Occipital lobe (tissue), 3 donors: ENCODE measurements at places on chromosomes 6 and 20.

GRCh38 chr20:10074513-10074912 is 39.7 kb downstream of the ANKEF1 start:
- peak; percentile 7 for DNase-seq

- DNase-seq: no peak
These were observed 226.8 kb upstream of the HS3ST5 start for GRCh38 chr6:114569669-114570068.

DNA sequence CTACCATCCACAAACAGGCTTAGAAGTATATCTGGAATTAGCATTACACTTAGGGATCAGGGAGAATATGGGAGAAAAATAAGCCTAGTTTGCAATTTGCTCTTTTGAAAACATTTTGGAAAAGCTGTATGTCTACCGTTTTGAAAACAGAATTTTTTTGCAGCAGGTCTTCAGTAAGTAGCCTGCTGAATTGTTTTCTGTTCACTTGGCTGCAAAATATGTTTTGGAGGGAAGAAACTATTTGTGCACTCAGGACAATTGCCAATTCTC is 39.6 kb downstream of the ILRUN start:
- no peak for DNase-seq

DNA sequence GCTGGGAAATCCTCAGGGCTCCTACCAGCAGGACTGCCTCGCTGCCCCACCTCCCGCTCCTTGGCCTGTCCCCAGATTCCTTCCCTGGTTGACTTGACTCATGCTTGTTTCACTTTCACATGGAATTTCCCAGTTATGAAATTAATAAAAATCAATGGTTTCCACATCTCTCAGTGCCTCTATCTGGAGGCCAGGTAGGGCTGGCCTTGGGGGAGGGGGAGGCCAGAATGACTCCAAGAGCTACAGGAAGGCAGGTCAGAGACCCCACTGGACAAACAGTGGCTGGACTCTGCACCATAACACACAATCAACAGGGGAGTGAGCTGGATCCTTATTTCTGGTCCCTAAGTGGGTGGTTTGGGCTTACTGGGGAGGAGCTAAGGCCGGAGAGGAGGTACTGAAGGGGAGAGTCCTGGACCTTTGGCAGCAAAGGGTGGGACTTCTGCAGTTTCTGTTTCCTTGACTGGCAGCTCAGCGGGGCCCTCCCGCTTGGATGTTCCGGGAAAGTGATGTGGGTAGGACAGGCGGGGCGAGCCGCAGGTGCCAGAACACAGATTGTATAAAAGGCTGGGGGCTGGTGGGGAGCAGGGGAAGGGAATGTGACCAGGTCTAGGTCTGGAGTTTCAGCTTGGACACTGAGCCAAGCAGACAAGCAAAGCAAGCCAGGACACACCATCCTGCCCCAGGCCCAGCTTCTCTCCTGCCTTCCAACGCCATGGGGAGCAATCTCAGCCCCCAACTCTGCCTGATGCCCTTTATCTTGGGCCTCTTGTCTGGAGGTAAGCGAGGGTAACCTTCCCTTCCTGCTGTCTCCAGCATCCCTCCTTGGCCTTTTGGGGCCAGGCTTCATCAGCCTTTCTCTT is at the start of gene CFB:
CFB (plus strand) TSS at position 589 of the 863 bp plus-strand sequence; CDS start at position 716, 127 bp downstream.
- no peak for DNase-seq

GRCh38 chr20:1808101-1808500 is 87.1 kb upstream of the SIRPA start:
- DNase-seq: no peak

GRCh38 chr20:52312132-52312729 is 120.7 kb upstream of the ZFP64 start:
- no peak for DNase-seq

DNA sequence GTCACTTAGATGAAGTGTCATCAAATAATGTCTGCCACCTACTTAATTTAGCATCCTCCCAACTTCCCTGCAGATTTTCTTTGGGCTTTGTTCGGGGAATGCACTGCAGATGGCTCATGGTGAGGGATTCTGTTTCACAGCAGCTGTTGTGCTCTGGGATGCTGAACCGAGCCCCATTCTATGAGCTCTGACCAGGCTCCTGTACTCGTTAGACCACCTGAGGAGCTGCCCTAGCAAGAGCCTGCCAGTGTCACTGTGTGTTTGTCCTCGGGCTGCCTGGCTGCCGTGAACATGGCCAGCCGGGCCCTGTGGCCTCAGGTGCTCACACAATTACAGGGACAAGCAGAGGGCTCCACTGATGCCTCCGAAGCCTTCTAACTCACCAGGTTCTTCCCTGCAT is 238.8 kb upstream of the ECI2 start:
- DNase-seq: no peak

- peak; percentile 52 for DNase-seq
These were observed 14.0 kb downstream of the UST start for GRCh38 chr6:148760568-148761526.

DNA sequence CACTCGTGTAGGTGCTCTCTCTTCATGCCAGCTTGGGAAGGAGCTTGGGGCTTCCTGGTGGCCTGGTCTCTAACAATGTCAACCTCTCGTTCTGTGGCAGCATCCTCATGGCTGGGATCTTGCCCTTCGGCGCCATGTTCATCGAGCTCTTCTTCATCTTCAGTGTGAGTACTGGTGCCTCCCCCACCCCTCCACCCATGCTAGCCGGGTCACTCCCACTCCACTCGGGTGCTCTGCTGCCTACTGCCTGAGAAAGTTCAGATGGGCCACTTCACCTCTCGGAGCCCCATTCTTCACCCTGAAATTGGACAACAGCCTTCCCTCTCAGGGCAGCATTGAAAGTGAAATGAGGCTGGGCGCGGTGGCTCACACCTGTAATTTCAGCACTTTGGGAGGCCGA is 48.8 kb downstream of the TM9SF4 start:
- DNase-seq: no peak

- DNase-seq: no peak
These were observed 130.9 kb downstream of the TRMT11 start for GRCh38 chr6:126117251-126117650.

GRCh38 chr20:22584522-22584921 is at the start of gene FOXA2:
FOXA2 (minus strand) TSS chr20:22584572; CDS start chr20:22584278, 294 bp downstream.
- DNase-seq: no peak

DNA sequence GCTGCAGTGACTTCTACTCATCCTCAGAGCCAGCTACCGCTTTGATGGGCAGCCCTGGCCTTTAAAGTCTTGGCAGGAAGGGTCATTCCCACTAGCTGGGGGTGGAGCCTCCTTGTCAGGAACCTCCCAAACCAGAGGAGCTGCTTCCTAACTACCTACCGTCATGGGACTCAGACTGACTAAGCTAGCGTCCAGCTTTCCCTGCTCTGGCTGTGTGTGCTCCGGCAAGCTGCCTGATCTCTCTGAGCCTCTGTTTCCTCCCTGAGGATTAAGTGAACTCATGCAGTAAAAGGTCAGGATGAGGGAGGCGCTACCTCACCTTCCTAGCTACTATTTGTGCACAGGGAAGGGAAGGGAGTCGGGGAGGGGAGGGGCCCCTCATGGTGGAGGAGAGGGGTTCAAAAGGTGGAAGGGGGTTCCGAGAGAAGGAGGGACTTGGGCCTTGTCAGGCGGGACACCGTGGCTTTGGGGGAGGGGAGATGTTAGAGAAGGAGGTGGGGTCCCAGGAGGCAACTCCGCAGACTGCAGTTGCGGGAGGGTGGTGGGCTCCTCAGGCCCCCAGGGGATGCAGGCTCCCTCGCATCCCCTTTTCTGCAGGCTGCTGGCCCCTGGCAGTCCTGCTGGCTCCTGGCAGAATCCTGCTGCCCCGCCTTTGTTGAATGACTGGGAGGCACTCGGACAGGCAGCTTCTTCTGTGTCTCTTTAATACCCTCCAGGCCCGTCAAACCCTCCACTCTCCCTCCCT is 9.8 kb downstream of the DUSP15 start:
- no peak for DNase-seq

GRCh38 chr20:61900011-61900944 is 165.4 kb downstream of the TAF4 start:
- no peak for DNase-seq

- no peak for DNase-seq
These were observed 73.6 kb upstream of the FLRT3 start for GRCh38 chr20:14410869-14411555.

- DNase-seq: no peak
These were observed 140.1 kb downstream of the NRN1 start for GRCh38 chr6:5866547-5867051.

GRCh38 chr20:60950974-60951373 is 301.1 kb upstream of the CDH4 start:
- DNase-seq: no peak

DNA sequence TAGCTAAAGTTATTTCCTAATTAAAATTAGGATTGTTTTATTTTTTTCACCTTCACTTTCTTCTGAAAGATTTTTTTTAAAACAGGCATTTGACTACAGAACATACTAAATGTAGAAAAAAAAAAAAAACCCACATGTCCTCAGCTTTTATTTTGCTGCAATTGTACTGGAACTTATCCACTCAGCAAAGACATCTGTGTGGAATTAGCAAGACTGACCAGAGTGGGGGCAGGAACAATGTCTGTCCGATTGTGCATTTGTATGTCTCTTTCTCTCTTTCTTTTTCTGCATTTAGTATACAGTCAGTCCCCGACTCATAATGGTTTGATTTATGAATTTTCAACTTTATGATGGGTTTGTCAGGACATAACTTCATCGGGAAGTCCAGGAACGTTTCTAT is 77.3 kb downstream of the CHD6 start:
- DNase-seq: no peak

DNA sequence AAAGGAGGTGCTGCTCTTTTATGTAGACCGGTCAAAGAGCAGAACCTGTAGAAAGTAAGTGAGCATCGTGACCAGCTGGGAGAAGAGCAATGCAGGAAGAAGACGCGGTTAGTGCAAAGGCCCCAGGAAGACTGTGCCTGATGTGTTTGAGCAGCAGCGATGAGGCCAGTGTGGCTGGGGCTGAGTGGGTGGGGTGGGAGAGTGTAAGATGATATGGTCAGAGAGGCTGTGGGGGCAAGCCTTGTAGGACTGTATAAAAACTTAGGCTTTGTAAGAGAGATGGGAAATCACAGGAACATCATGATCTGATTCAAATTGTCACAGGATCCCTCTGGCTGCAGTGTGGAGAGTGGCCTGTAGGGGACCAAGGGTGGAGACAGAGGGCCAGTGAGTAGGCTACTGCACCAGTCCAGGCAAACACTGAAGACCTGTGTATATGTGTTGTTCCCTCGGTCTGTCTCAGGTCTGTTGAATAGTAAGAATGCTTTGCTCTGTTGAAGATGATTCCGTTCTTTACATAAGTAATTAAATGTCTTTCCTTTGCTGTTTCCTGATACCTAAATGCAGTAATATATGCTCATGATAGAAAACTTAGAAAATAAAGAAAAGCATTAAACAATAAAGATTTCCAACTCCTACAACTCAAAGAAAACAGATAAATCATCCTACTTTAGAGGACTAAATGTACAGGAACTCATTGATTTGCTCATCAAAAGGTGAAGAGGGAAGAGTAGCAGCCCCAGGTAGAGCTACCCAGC is 23.6 kb upstream of the WFDC2 start:
- no peak for DNase-seq

GRCh38 chr6:167493976-167494697 is 169.3 kb downstream of the TTLL2 start:
- DNase-seq: no peak

DNA sequence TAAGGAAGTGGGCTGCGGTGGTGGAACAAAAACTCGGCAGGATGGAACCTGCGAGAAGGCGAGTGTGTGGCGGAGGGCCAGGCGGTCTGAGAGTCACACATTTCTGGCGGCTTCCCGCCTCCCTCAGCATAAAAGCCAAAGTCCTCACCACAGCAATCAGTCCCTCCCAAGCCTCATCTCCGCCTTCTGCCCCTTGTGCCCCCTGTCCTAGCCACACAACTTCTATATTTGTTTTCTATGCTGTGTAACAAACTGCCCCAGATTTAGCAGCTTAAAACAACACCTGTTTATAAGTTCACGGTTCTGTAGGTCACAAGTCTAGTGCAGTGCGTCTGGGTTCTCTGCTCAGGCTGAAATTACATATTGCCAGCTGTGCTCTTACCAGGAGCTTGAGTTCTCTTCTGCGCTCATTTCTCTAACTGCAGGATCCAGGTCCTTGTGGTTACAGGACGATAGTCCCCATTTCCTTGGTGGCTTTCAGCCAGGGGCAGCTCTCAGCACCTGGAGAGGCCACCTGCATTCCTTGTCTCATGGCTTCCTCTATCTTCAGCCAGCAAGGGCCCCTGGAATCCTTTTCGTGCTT is 11.7 kb upstream of the SPO11 start:
- DNase-seq: no peak

DNA sequence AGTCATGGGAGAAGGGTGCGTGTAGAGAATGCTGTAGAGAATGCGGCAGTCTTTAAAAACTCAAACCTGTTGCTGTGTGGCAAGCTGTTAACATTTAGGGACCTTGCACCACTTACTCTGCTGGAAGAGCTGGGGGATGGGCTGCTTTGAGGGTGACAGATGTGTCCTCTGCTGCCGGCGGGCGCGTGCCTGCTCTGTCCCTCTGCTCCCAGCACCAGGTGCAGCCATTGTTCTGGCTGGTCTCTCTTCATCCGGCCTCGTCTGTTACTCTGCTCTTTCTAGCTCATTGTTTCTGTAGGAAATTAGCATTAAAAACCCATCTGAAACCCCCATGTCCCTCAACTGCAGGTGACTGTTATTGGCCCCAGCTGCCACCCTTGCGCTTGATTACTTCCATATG is 78.5 kb downstream of the CBFA2T2 start:
- peak; percentile 37 for DNase-seq

DNA sequence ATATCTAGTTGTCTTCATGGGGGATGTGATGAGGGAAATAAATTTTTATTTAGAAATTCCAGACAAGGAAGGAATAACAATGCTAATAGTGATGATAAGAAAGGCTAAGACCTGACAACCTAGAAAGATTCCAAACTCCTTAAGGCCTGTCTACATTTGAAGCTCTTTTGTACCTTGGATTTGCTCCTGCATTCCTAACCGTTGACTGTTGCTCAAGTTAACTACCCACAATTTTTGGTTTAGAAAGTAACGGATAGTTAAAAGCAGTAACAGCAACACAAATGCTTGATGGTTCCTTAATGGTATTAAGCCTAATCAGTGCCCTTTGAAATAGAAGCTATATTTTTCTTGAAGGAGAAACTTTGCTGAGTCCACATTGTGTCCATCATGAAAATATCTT is 52.9 kb downstream of the TRMT11 start:
- DNase-seq: no peak

DNA sequence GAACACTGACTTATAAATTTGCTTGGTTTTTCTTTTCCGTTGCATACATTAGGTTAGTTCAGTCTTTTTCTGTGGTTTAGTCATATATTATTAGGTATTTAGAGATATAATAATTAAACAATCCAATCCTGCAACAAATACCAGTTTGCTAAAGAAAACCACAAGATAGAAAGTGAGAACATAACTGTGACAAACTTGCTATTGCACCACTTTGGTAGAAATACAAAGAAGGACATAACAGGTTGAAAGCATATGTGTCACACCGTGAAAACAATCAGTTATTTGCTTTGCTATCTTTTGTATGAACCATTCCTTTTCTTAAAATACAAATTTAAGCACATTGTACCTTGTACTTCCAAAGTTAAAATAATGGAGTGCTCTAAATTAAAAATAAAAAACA is 42.0 kb upstream of the KCNQ5 start:
- no peak for DNase-seq

- no peak for DNase-seq
These were observed 131.8 kb downstream of the SLC23A2 start for GRCh38 chr20:4869290-4870193.
